DND-41 (cell line): ENCODE measurements at places on chromosomes 5 and 9.

GRCh38 chr9:131677444-131678180, 62.3 kb downstream of the RAPGEF1 start:
- no peak for DNase-seq

GRCh38 chr9:31140316-31140715, 1244.1 kb upstream of the ACO1 start:
- no peak for DNase-seq

DNA sequence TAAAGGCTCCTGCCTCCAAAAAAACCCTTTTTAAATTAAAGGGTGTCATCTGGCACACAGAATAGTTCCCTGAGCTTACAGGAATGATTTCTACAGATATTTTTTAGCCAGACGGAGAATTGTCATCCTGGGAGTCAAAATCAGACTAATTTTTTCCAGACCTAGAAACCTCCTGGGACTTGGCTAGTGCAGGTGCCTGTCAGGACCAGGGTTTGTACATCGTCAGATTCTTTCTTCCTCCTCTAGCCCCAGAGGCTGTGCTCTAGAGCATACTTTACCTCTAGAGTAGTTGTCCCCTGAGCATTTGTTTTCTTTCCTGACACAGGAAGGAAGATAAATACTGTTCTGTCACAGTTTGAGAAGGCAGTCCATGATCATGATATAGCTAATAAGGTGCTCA, 52.5 kb downstream of the RAB3C start:
- no peak for DNase-seq

- DNase-seq = no peak
Measured at GRCh38 chr5:115962565-115963402, 509 bp downstream of the LVRN start.

- DNase-seq = no peak
Measured at GRCh38 chr9:10946676-10947410, 334.0 kb upstream of the PTPRD start.

- peak; percentile 60 for DNase-seq
Measured at GRCh38 chr5:170603578-170604565, 100.1 kb downstream of the KCNIP1 start.

DNA sequence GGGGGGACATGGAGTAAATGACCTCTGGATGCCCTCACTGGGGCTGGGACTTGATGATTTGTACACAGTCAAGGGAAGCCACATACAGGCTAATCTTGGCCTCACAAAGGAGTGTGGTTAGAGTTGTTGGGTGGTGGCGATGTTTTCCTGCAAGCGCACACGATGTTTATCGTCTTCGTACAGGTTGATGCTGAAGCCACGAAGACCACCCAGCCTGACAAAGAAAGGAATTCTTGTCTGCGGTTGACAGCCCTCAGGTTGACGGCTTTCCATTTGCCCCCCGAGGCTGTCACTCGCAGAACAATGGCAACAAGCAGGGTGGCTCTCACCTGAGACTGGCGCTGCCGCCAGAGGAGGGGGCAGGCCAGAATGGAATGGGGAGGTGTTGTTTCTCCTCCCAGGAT, 14.1 kb upstream of the XPA start:
- DNase-seq = no peak

DNA sequence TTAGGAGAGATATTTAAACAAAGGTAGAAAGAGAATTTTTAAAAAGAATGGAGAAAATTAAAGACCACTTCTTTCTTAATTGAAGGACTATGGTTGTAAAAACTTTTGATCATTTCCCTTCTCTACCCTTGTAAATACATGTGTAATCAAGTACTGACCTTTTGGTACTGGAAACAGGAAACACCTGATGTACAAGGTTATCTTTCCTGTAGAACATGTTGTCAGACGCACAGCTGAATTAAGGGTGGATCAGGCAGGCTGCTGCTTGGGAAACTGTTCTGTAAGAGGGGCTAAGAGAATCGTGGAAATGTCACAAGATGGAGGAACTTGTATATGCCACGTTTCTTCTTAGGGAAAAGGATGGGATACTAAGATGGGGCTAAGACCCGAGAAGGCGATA, 341.6 kb downstream of the ZNF608 start:
- DNase-seq = no peak

- no peak for DNase-seq
Measured at GRCh38 chr5:83555263-83555662, 83.7 kb downstream of the VCAN start.

GRCh38 chr5:136309932-136310598, 55.3 kb downstream of the TRPC7 start:
- no peak for DNase-seq

- no peak for DNase-seq
Measured at GRCh38 chr5:103918668-103919367, 356.2 kb upstream of the NUDT12 start.

DNA sequence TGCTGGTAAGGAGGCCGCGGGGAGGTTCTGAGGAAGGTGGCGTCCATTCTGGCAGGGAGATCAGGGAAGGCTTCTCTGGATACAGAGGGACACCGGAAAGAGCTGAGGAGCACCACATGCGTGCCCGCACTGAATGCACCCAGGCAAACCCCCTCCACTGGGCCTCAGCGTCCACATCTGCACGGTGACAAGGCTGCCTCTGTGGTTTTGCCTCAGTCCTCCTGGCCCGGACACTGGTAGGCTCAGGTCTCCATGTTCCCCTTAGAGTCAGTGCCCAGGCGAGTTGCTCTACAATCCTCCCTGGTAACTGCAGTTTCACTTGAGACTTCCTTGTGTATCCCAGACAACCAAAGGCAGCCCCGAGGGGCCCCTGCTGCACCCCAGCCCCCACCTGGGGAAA, 173.3 kb downstream of the MELK start:
- DNase-seq = no peak

GRCh38 chr5:173411791-173412555, 83.8 kb upstream of the STC2 start:
- DNase-seq = no peak

DNA sequence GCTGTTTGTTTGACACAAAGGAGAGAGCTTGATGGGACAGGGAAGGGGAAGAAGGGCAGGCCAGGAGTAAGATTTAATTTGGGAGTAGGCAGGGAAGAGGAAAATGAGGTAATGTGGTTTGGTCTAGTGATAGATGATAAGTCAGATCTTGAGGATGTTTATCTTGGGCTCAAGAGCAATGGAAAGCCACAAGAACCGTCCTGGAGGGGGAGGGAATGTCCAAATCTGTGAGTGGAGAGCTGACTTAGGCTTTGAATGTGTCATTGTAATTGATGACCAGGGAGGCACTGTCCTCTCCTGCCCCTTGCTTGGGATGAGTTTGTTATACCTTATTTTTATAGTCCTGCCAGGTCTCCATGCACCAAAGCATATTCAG, 37.5 kb downstream of the MAMDC2 start:
- DNase-seq = no peak

DNA sequence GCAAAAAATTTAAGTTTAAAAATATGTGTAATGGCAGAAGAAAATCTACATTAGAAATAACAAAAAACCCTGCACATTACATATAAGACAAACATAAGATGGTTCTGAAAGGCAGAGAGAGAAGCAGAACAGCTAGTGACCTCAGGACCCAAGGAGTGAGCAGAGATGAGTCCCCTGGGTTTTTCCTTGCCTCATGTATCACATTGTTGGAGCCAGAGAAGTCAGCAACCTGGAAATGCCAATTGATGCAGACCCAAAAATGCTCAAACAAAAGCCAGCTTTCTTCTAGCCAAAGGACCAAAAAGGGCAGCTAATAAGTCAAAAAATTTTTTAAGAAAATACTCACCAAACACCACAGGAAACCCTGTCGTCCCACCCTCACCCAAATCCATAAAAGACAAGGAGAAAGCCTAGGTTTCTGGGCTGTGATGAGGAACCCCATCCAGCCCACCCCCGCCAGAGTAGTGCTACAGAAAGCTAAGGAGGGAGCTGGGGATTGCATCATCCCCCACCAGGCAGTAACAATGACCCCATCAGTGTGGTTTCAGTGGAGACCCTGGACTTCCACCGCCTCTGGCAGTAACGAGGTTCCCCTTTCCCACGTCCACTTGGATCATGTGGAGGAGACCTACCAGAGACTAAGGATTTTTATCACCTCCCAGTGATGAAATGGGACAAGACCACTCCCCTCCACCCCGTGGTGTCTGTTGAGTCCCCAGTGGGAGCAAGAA, 17.6 kb downstream of the DENND1A start:
- DNase-seq = no peak

DNA sequence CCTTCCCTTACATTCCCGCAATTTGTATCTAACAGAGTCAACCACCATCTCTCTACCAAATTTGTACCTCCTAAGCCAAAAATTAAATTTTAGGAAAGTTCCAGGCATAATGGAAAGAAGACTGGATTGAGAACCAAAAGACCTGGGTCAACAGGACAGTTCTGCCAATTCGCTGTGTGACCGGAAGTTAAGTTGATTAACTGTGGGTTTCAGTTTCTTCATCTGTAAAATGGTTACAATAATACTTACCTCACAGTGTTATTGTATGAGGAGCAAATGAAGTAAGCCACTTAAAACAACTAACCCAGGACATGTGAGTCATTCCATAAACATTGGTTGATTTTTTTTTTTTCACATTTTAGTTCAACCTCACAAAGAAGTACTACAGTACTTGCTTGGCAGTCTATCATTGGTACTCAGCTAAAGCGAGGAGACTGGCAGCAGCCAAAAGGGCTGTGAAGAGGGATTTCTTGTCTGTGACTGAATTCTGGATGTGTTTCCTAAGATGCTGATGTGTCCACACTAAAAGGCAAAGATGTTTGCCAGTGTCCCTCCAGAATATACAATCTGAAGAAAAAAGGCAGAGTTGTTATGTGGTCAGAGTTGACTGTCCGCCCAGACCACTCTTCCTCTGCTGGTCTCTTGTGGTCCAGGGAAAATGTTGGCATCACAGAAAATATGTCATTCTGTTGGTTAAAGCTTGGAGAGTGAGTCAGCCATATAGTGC, 198.6 kb downstream of the TLE1 start:
- no peak for DNase-seq

GRCh38 chr9:133944746-133945135, 47.4 kb downstream of the VAV2 start:
- no peak for DNase-seq

- DNase-seq = no peak
Measured at GRCh38 chr9:118215549-118215948, 511.3 kb downstream of the TLR4 start.

DNA sequence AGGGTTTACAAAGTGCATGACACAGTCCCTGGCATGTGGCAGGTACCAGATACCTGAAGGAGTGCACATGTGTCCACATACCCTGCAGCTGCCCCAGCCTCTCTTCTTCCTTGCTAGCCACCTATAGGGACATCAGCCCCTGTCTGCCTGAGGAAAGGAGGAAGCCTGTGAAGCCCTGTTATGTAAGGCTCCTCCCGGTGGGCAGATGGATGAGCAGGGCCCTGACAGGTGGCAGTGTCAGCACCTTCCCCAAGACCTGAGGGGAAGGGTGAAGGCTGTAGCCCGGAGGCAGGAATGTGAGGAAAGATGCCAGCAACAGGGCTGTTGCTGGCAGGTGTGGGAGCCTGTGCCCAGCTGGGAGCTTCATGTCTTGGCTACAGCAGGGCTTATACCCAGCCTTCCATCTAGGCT, 21.7 kb downstream of the TCF7 start:
- DNase-seq = no peak

DNA sequence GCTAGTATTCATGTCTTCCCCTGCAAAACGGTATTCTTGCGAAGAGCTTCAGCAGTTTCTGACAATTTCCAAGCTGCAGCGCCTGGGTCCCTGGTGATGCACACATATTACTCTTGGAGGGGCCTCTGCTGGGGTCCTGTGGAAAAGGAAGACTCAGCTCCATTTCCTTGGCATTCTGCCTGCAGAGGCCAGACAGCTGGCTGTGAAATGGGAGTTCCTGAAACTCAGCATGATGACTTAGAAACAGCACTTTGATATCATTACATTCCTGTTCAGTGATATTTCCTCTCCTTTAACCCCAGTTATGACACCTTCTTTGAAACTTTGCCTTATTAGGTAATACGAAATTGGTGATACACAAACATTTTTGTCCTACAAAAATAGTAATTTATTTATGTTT, 98.5 kb downstream of the APBA1 start:
- no peak for DNase-seq

- DNase-seq = no peak
Measured at GRCh38 chr5:142263346-142263745, 61.5 kb downstream of the SPRY4 start.

DNA sequence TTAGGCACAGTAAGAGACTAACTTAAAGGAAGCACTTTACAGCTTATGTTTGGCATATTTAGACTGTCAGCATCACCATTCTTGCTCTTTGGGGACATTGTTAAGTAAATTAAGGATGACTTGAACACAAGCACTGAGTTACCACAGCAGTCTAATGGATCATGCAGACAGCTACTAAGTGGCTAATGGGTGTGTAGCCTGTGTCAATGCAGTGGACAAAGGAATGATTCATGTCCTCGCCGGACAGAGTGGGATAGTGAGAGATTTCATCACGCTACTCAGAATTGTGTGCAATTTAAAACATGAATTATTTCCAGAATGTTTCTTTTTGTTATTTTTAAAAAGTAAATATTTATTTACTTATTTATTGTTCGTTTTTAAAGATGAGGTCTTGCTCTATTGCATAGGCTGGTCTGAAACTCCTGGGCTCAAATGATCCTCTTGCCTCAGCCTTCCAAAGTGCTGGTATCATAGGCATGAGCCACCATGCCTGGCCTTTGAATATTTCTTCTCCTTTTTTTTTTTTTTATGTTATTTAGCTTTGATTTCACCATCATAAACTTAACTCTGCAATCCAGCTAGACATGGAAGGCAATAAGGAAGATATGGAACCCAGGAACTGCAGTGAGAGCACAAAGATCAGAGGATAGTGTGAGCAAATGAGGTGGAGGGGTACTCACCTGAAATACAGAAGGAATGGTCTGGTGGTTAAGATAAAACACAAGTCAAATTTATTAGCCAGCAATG, 53.0 kb upstream of the KLF4 start:
- DNase-seq = no peak

DNA sequence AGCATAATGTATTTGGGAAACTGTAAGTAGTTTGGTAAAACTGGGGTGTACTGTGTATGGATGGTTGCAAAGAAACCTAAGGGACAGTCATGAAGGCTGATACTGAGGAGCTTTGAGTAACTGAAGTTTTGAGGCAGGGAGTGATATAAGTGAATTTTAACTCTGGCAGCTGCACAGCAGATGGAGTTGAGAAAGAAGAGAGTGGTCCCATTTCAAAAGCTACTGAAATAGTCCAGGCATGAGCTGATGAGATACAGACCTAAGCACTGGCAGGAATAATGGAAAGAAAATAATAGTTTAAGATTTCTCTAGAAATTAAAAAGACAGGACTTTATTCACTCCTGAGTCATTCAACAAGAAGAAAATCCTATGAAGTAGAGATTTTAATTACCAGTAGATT, 232.0 kb downstream of the CHSY3 start:
- no peak for DNase-seq
